Pancreas (tissue), 10 donors: ENCODE measurements at places on chromosomes 6 and 20.
A peak's percentile ranks its signal among the peaks of the same experiment; 100 is the strongest.

GRCh38 chr6:14415452-14415851, 297.9 kb downstream of the CD83 start:
- H3K36me3 ChIP-seq: no peaks in the 10 kb centered on the region
- H3K4me1 ChIP-seq: no peaks in the 10 kb centered on the region
- no peak overlapping the region for H3K27ac ChIP-seq
- no peak for DNase-seq
- H3K4me3 ChIP-seq: no peak overlapping the region

GRCh38 chr6:166323395-166323794, 15.2 kb upstream of the PRR18 start:
- no peak for DNase-seq
- H3K4me1 ChIP-seq: no peaks in the 10 kb centered on the region
- H3K27me3 ChIP-seq: no peaks in the 10 kb centered on the region
- no peak overlapping the region for H3K4me3 ChIP-seq

GRCh38 chr20:9388160-9388812, 126.1 kb upstream of the LAMP5 start:
- H3K27me3 ChIP-seq: no peaks in the 10 kb centered on the region
- H3K36me3 ChIP-seq: no peaks in the 10 kb centered on the region
- no peak overlapping the region for H3K27ac ChIP-seq
- no peaks in the 10 kb centered on the region for H3K4me1 ChIP-seq

GRCh38 chr6:139917951-139918630, 543.6 kb upstream of the CITED2 start:
- no peak for DNase-seq
- no peak overlapping the region for H3K4me3 ChIP-seq
- no peaks in the 10 kb centered on the region for H3K27me3 ChIP-seq
- H3K4me1 ChIP-seq: no peaks in the 10 kb centered on the region
- H3K36me3 ChIP-seq: no peaks in the 10 kb centered on the region

DNA sequence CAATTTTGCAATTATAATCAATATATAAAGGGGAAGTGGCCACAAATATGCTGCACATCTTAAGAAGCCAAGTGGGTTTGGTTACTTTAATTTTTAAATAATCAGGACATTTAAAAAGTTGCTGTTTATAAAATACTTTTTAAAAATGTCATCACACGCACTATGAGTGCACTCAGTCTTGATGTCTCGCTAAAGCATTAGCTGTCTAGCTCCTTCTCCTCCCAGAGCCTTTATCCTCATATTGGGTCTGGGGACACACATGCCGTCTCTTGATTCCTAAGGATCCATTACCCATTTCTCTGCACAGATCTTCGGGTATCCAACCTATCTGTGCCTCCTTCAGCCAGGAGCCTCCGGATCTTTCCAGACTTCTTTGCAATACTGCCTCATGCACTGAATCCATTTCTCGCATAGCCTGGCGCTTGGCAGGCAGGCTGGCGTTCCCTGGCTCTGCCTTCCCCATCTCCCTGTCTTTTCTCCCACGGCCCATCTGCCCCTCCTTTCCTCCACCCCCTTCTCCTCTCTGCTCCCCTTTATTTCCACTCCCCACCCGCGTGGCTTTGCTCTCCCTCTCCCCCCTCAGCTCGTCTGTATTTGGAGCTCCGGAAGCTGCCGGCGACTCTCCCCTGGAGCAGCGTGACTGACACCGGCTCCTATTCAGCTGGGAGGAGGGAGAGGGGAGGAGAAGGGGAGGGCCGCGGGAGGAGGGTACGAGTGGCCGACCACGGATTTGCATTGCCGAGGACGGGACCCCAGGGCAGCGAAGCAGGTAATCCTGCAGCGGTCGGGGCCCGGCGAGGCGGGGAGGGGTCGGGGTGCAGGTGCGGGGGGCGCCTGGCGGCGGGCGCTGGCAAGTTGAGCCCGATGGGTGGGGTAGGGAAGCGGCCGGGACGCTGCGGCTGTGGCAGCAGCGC, at the start of gene CAP2:
TSS of gene CAP2 (plus strand) at position 618 of the 914 bp plus-strand sequence. CDS start 27,961 bp downstream, outside the sequence.
- H3K36me3 ChIP-seq: no peaks in the 10 kb centered on the region
- peak within 1 kb of the TSS; percentile 62 for H3K4me3 ChIP-seq
- peak; percentile 62 for DNase-seq
- H3K4me1 ChIP-seq: peaks cover 18% of the 10 kb centered on the region
- no peaks in the 10 kb centered on the region for H3K27me3 ChIP-seq

DNA sequence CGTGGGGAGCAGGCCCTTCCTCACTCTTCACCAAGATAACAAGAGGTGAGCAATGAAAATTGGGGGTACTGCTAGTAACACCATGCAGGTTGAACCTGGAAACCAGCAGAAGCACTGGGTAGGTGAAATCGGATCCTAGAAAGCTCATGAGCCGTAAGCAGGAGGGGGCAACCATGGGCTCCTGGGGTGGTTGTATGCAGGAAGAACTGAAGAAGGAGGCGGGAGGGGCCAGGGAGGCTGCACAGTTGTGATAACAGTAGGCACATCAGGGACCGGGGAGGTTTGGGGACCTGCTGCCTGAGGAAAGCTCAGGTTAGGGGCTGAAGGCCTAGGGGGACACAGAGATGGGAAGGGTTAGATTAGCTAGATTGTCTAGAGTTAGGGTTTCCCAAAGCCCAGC, 5.6 kb upstream of the LY6G5C start:
- no peak overlapping the region for H3K27ac ChIP-seq
- H3K4me1 ChIP-seq: peaks cover 1% of the 10 kb centered on the region
- peaks cover 12% of the 10 kb centered on the region for H3K36me3 ChIP-seq
- no peak overlapping the region for H3K4me3 ChIP-seq
- DNase-seq: no peak

- H3K27me3 ChIP-seq: no peaks in the 10 kb centered on the region
- H3K27ac ChIP-seq: no peak overlapping the region
- DNase-seq: no peak
- H3K4me3 ChIP-seq: no peak overlapping the region
- no peaks in the 10 kb centered on the region for H3K4me1 ChIP-seq
Measured at GRCh38 chr20:13486694-13487093, 152.0 kb downstream of the TASP1 start.

DNA sequence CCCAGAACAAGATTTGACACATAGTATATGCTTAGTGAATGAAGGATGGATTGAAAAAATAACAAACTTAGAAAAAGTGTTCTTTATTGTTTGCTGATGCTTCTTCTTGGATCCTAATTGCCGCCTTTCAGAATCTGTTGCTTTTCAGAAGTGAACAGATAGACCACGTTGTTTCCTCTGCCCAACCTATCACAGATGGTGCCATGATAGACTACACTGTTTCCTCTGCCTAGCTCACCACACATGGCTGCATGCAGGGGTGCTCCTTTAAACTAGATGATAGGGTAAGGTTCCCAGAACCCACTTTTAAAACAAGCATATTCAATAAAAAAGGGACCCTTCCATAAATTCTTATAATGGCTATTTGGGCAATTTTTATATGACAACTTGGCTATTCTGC, 4.6 kb upstream of the RGS17 start:
- H3K4me3 ChIP-seq: no peak overlapping the region
- no peak for DNase-seq
- H3K36me3 ChIP-seq: no peaks in the 10 kb centered on the region
- H3K27me3 ChIP-seq: no peaks in the 10 kb centered on the region
- H3K27ac ChIP-seq: no peak overlapping the region
- H3K4me1 ChIP-seq: no peaks in the 10 kb centered on the region

DNA sequence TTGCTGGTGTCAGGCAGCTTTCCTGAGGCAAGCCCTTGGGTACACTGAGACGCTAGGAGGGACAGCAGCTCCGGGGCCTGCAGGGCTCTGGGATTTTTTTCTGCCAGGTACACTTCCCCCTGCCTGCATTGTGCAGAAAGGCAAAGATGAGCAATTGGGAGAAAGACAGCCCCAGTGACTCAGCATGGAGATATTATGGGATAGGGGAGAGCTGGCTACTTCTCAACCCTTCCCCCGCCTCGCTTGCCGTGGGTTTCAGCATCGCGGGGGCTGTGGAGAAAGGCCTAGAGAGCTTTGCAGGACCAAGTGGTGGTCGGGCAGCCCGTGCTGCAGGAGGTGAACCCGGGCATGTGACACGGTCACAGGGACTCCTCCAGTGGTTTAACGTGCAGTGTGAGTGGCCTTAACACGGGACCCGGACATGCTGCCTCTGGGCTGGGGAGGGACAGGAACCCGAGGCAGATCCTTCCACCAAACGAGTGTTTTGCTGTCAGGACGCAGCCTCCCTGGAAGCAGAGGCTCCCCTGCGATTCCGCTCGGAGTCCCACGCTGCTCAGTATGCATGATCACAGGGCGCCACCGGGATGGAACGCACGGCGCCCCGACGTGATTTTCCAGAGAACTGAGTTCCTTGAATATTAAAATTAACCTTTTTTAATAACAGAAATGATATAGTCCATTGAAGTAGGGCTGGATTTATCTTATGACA, 139.9 kb downstream of the CDH4 start:
- no peaks in the 10 kb centered on the region for H3K27me3 ChIP-seq
- DNase-seq: no peak
- no peak overlapping the region for H3K4me3 ChIP-seq
- H3K27ac ChIP-seq: no peak overlapping the region
- no peaks in the 10 kb centered on the region for H3K36me3 ChIP-seq
- H3K4me1 ChIP-seq: no peaks in the 10 kb centered on the region

DNA sequence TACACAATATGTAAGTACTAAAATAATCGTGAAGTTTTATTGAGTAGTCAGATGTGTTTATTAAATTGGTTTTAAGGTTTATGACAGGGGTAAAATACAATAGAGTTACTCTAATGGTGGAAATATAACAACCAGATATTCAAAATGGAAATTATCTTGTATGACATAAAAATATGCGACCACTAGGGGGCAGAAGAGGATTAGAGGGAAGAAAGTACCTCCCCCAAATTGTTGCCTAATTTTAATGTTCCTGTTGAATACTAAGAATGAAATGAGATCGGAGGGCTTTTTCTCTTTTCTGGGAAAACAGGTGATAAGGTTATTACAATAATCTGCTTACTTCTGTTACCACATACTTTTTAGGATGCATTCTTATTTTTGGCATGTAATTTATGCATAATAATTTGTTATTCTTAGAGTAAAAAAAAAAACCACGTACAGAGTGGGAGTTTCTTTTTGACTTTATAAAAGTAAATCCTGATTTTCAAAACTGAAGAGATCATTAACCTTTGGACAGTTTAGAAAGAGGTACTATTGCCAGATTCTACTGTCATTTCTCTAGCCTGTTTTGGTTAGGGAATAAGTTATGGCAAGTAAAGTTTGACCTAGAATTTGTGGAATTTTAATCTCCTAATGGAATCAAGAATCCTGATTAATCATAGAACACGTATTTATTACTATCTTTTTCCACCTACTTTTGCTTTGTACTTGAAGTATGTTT, 159.2 kb downstream of the CD109 start:
- no peak overlapping the region for H3K27ac ChIP-seq
- no peak overlapping the region for H3K4me3 ChIP-seq
- no peaks in the 10 kb centered on the region for H3K4me1 ChIP-seq
- H3K27me3 ChIP-seq: no peaks in the 10 kb centered on the region
- no peaks in the 10 kb centered on the region for H3K36me3 ChIP-seq

DNA sequence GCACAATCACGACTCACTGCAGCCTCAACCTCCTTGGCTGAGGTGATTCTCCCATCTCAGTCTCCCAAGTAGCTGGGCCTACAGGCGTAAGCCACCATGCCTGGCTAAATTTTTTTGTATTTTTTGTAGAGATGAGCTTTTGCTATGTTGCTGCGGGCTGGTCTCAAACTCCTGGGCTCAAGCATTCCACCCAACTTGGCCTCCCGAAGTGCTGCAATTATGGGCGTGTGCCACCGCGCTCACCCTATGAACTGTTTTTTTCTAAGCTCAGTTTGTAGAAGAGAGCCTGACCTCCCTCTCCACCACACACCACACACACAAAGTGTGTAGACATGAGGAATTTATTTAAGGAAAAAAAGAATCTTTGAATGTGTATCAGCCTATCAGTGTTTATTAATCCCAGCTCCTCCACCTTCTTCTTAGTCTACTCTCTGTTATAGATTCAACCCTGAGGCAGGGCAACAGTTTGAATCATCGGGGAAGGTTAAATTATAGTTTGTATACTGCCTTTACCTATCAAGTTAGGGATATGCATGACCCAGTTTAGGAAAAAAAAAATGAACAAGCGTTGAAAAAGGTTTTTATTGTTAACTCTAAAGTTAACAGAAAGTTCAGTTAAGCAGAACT, 74.1 kb downstream of the PLEKHG1 start:
- H3K4me3 ChIP-seq: no peak overlapping the region
- no peaks in the 10 kb centered on the region for H3K27me3 ChIP-seq
- peaks cover 5% of the 10 kb centered on the region for H3K4me1 ChIP-seq

DNA sequence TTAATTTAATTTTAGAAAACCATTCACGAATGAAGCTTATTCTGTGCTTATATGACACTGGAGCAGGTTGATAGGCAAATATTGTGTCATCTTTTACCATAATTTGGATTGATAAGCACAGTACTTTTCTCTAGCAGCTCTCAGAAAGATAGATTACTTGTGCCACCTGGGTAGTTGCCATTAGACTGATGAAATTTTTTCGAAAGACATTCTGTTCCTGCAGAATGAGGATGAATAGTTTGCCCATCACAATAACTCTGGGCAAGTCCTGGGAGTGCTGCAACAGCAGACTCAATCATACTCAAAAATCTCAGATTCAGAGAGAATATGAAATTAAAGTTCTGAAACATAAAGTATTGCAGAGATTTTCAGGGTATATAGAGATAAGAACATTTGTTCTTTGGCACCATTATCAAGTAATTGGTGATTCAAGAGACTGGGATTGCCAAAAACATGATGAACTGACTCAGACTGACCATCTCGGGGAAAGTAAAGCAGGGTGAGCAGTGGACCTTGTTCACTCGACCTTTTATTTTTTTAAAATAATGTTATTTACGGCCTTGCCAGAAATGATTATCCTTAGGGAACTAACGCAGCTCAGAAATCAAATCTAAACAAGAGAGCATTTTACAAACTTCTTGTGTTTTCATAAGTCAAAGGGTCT, 65.8 kb upstream of the PTCHD4 start:
- no peaks in the 10 kb centered on the region for H3K36me3 ChIP-seq
- DNase-seq: no peak
- H3K4me3 ChIP-seq: no peak overlapping the region
- no peak overlapping the region for H3K27ac ChIP-seq
- H3K27me3 ChIP-seq: no peaks in the 10 kb centered on the region

DNA sequence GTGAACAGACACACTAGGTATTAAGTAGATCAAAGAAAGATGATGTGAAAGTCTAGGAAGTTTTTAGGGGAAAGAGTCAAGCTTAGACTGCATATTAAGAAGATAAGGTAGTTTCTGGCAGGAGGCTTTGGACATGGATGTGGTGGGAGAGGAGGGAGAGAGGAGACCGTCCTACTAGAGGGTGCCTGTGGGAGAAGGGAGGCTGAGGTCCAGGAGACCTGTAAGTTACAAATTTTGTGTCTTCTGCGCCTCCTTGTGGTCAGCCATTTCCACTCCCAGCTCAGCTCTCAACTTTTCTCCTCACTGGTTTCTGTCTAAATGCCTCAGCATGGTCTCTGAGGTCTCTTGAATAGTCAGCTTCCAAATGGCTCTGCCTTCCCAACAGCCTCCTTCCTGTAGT, 193.5 kb downstream of the UNC5CL start:
- DNase-seq: no peak
- H3K36me3 ChIP-seq: no peaks in the 10 kb centered on the region
- no peak overlapping the region for H3K27ac ChIP-seq
- no peaks in the 10 kb centered on the region for H3K27me3 ChIP-seq
